ENCODE measurements at places on chromosomes 4 and X. TPM values are rescaled to one million over a fixed set of nuclear protein-coding genes. Genes with fewer than 3 reads are reported as not detected.

DNA sequence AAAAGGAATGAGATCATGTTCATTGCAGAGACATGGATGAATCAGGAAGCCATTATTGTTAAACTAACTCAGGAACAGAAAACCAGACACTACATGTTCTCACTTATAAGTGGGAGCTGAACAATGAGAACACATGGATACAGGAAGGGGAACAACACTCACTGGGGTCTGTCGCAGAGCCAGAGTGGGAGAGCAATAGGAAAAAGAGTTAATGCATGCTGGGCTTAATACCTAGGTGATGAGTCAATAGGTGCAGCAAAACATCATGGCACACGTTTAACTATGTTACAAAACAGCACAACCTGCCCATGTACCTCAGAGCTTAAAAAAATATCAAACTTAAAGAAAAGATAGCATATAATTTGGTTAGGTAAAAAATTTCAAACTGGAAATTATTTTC, 281.4 kb downstream of the PABPC4L start:
- DNase-seq, result no peak

- DNase-seq, result no peak
Observed at GRCh38 chrX:72003811-72004750, 93.4 kb downstream of the NHSL2 start.

DNA sequence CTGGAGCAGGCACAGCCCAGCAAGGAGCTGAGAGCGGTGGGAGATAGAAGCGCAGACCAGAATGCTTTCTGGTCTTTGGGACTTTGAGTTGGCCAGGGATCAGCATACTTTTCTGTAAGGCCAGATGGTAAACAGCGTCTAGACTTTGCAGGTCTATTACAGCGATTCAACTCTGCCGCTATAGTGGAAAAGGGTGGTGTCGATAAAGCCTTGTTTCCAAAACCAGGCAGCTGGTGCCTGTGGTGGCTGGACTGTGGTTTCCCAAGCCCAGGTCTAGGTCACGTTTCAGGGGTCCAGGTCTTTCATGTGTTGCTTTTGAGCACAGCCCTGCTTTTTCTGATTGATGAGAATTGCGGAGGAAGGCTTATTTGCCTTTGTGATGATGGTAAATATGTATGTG, 40.1 kb downstream of the HTT-AS start:
- no peak for DNase-seq

DNA sequence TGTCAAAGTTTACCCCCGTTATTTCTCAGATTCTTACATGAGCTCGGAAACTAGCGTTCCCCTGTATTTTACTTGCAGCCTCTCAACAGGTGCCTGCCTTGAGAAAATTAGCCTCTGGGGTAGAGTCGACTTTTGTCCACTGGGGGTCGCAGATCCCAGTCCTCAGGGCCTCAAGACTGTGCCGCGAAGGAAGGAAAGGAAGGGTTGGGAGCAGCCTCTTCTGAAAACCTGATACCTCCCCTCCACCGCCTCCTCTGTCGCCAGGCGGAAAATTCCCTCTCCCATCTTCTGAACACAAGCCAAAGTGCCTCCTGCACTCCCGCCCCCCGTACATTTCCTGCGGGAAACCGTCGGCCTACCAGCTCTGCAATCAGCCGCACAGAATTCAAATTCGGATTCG, 44.4 kb upstream of the TMSB15B start:
- DNase-seq, result peak; percentile 91

DNA sequence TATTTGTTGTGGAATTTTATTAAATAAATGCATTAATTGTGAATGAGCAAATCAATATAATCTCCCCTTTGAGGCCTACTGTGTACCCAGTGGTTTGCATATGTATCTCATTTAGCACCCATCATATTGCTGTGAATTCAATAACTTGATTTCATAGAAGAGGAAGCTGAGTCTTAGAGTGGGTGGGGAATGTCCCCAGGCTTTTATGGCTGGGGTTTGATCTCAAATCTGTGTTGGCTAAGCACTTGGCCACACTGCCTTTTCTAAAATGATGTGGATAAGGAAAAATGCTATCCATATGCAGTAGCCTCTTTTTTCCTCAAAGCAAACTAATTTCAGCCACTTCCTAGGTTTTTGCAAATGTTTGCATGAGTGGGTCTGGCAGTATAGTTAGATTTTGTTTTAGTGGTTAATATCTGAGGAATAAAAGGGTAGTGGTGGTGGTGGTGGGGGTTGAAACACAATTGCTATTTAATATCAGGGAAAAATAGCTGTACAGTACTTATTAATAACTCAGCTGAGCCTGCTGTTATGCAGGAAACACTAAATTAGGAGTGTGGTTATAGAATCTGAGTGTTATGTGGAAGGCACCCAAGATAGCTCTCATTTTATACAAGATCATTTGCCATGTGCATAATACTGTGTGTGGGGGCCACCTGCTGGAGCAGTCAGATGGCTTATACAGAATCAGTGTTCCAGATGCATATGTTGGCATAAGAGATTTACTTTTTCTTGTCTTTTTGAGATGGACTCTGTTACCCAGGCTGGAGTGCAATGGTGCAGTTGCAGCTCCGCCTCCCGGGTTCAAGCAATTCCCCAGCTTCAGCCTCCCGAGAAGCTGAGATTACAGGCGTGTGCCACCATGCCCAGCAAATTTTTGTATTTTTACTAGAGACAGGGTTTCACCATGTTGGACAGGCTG, 108.0 kb downstream of the TMEM131L start:
- DNase-seq, result no peak

- DNase-seq, result no peak
Observed at GRCh38 chr4:73676861-73677323, 56.7 kb upstream of the RASSF6 start.

- DNase-seq, result no peak
Observed at GRCh38 chr4:165378398-165378744, 437 bp upstream of the CPE start.

- DNase-seq, result peak; percentile 79
Observed at GRCh38 chr4:77022560-77023179, 53.1 kb downstream of the CCNI start.

GRCh38 chr4:146182443-146182842, 6.9 kb downstream of the LSM6 start:
- DNase-seq, result no peak

- DNase-seq, result no peak
Observed at GRCh38 chr4:148540622-148541326, 98.6 kb upstream of the NR3C2 start.

The PALLD gene
- total RNA-seq, result 1,903 TPM

The TSC22D3 gene
- 389 TPM for total RNA-seq

The CXCL1 gene
- 3.4 TPM for total RNA-seq

The C4orf36 gene
- not detected for total RNA-seq

Data from esophagus muscularis mucosa (tissue), 4 donors.